Substantia nigra (tissue), 51 donors: ENCODE measurements at places on chromosomes 7 and 10.

DNA sequence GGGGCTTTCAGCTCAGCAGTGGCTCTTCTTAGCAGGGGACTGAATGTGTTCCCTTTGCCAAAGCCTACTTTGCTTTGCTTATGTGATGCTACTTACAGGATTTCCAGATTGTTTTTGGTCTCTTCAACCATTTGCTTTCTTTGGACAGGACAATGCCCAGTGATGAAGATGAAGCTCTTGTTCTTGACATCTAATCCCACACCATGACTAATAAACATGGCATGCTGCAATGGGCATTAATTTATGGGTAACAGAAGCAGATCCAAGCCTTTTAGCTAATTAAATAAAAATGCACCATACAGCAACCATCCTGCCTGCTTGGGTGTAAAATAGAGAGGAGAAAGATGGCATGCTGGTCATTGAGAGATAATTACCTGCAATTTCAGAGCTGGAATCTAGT is 175.5 kb upstream of the ITGB1 start:
- no peak for DNase-seq

DNA sequence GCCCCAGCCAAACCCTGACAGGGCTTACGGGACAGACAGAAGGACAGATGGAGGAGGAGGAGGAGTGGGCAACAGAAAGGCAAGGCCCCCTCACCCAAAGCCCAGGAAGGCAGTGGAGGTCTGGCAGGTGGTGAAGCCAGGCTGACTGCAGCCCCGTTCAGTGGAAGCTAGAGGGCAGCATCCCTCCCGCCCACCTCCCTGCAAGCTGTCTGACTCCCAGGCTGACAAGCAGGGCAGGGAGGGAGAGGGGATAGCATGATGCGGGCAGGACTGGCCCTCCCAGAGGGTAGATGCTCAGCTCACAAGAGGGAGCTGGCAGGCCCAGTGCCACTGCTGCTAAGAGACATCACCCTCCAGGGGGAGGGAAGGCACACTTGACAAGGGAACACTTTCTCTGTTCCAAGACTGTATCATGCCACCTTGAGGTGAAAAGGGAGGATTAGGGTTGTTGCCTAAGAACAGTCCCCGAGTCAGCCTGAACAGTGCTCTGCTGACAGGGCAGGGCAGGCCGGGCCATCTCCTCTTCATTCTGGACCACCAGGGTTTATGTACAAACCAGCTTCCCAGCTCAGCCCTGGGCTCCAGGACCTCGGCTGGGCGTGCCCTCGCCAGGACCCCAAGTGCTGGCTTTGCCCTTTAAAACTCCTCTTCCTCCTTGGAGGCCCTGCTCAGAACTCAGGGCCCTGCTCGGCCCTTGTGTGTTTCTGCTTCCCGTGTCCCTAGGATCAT is 61.8 kb downstream of the RASGEF1A start:
- peak; percentile 32 for DNase-seq

- no peak for DNase-seq
Observed at GRCh38 chr10:126611303-126611702, 59.2 kb downstream of the C10orf90 start.

DNA sequence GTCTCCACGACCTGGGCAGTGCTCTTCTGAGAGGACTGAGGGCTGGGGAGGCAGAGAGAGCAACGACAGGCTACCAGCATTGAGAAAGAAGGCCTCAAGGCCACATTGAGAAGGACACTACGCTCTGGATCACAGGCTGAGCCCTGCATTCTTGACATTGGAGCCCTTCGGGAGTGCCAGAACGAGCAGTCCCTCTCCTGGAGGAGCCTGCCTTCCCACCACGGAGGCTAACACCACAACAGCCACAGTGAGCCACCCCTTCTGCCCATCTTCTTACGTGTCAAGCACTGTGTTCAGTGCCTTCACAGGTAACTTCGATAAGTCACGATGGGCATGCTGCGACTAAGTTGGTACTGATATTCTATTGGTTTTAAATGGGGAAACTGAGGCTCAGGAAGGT is 267.8 kb downstream of the RPS24 start:
- DNase-seq, result no peak

DNA sequence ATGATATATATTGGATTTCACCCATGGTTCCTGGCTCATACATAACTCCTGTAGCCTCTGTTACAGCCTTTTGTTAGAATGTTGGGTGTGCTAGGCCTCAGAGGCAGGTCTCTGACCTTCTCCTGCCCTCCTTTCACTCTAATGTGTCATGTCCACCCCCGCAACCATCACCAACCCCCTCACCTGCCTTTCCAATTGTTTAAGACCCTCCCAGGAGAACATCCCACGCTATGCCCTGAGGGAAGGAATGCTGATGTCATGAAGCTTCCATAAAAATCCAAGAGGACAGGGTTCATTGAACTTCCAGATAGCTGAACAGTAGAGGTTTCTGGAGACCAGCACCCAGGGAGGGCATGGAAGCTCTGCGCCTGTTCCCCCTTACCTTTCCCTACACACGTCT is 30.8 kb upstream of the C10orf67 start:
- DNase-seq, result no peak

DNA sequence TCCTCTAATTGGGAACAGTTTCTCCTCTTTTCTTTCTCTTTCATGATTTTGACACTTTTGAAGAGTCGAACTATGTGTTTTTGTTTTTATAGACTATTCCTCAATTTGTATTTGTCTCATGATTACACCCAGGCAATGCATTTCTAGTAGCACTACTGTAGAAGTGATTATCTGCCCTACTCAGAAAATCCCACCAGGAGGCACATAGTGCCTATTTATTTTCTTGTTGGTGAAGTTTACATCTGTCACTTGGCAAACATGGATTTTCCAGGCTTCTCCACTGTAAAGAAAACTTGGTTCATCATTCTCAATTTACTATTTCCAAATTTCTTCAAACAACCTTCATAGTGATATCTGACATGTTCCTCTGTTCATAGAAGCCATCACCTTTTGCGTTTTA is 893.9 kb downstream of the CCSER2 start:
- DNase-seq, result no peak

DNA sequence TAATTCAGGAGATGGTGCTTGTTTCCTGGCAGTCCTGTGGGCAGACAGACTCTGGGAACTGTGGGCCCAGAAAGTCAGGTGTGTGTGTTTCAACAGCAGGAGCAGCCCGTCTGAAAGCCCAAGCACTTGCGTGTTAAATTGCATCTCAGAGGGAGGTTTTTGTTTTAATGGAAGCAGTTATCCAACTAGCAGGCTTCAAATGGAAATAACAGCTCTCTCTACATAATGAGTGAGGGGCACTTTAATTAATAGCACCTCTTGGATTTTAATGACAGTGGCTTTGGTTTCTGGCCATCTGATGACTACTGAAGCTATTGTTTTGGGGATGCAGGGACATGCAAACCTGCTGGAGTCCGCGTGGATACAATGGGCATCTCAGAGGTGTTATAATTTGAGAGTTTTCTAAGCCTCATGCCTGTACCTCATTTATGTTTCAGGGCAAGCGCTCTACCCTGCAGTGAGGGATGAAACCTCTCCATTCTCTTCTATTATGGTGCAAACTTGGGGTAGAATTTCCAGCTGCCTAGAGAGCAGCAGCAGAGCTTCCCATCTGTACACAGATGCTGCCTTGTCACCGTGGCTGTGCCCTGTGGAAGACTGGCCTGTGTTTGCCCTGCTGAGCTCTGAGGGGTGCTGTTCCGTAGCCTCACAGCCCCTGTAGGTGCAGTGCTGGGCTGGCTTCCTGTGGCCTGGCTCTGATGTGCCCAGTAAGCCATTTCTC is 206.6 kb upstream of the GPR26 start:
- DNase-seq, result no peak

DNA sequence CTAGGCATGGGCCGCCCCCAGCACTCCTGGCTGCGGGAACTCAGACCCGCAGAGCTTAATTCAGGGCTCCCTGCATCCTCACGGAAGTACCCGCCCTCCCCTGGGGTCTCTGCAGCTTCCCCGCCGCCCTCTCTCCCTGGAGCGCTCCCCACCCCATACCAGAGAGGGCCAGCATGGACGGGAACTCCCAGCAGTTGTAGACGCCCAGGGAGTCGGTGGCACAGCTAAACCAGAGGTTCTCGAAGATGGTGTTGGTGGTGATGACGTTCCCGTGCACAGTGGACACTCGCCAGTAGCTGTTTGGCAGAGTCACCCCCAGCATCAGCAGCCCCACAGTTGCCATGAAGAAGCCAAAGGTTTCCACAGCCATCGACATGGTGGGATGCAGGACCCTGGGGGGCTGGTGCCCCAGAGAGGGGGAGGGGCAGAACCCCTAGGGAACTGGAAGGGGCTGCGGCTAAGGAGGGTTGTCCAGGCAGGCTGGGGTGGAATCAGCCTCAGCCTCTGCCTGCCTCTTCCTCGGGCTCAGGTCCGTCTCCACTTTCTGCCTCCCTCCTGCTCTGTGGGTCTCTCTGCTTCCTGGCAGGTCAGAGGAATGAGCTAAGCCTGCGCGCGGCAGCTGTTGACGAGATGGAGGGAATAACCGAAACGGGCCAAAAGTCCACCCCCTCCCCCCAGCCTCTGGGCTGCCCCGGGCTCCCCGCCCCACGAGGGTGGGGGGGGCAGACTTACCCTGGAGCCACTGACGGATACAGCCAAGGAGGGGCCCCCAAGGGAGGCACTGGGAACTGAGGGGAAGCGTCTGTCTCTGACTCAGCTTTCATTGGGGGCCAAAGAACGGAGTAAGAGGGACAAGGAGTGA is at the start of gene CLDN15:
TSS of gene CLDN15 (minus strand) at position 597 of the 862 bp plus-strand sequence. CDS start at position 376, 221 bp downstream.
- peak; percentile 38 for DNase-seq

- DNase-seq, result no peak
Observed at GRCh38 chr10:494149-494542, 195.3 kb downstream of the DIP2C start.

- DNase-seq, result no peak
Observed at GRCh38 chr7:985915-986741, 3.1 kb downstream of the CYP2W1 start.

DNA sequence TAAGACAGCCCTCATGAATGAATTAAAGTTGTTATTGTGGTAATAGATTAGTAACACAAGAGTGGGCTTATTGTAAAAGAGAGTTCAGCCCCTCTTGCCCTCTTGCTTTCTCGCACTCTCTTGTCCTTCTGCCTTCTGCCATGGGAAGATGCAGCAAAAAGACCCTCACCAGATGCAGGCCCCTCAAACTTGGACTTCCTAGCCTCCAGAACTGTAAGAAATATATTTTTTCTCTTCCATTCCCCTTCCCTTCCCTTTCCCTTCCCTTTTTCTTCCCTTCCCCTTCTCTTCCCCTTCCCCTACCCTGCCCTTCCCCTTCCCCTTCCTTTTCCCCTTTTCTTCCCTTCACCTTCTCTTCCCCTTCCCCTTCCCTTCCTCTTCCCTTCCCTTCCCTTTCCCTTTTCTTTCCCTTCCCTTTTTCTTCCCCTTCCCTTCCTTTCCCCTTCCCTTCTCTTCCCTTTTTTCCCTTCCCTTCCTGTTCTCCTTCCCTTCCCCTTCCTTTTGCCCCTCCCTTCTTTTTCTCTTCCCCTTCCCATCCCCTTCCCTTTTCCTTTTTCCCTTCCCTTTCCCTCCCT is 55.6 kb upstream of the TMEM248 start:
- no peak for DNase-seq

DNA sequence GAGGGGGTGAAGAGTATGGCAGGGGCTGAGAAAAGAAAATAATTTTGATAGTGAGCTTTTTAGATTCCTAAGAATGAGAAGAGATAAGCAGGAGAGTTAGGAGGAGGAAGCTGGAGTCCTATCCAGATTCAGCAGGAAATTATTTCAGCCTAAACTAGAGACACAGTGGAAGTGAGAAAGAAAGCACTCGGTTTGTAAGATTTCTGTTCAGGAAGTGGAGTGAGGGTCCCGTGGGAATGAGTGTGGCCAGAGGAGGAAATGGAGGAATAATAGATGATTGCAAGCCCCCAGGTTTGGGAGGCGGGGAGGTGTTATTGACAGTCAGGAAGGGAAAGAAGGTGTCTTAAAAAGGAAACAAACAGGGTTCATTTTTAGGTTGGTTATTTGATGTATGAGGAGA is 84.8 kb upstream of the NRP1 start:
- DNase-seq, result no peak

GRCh38 chr10:118541718-118542117 is 53.7 kb downstream of the PRLHR start:
- no peak for DNase-seq

GRCh38 chr7:43450894-43451293 is 132.0 kb upstream of the STK17A start:
- no peak for DNase-seq

GRCh38 chr7:128032605-128033235 is 1.5 kb upstream of the LRRC4 start:
- DNase-seq, result peak; percentile 17

DNA sequence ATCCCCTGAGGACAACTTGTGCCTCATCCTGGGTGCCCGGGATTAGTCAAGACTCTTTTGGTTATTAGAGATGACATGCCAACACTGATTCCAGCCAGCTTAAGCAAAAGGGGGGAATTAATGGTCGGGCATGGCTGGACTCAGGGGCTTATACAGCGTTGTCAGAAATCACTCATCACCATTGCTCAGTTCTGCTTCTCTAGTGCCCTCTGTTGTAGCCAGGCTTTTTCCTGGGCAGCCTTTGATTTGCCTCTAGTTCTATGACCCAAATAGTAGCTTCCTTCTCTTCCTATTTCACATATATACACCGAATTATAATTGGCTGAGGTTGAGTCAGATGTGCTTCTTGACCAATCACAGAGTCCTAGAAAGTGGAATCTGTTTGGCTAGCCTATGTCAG is 192.0 kb upstream of the HABP2 start:
- DNase-seq, result no peak

DNA sequence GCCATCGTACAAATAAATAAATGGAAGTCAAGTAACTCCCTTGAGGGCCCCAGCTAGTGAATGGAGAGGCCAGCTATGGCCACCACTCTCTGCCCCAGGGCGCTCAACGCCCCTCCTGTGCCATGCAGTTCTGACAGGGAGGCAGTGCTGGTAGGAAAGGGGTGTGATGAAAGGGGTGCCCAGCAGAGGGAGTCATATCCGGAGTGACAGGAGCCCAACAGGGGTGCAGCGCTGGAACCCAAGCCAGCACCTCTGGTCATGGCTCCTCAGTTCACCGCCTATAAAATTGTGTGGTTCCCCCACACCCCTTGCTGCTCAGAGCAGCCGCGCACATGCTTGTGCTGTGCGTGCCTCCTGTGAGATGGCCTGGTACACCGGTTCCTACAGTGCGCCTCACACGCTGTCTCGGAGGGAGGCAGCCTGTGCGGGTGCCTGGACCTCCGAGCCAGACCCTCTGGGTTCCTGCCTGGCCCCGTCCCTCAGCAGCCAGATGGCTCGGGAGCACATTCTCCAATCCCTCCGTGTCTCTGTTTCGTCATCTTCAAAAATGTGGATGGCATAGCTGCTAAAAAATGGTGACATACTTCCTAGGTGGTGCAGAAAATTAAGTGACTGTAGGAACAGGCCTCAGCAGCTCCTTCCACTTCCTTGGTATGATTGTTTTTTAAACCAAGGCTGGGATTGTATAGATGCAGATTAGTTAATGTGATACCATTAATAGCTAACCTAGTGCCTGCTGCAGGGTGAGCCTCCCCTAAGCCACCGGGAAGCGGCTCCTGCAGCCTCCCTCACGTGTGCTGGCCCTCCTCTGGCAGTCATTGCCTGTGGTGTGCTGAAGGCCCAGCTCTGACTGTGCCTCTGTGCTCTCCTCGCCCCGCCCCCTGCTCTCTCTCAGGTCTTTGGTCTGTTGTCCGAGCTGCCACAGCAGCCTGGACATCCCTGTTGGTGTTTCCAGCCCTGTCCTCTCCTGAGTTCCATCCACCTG is 125.8 kb downstream of the EGFR start:
- no peak for DNase-seq
